NCI-H2081 (cell line): ENCODE measurements at places on chromosomes 1 and 21.

DNA sequence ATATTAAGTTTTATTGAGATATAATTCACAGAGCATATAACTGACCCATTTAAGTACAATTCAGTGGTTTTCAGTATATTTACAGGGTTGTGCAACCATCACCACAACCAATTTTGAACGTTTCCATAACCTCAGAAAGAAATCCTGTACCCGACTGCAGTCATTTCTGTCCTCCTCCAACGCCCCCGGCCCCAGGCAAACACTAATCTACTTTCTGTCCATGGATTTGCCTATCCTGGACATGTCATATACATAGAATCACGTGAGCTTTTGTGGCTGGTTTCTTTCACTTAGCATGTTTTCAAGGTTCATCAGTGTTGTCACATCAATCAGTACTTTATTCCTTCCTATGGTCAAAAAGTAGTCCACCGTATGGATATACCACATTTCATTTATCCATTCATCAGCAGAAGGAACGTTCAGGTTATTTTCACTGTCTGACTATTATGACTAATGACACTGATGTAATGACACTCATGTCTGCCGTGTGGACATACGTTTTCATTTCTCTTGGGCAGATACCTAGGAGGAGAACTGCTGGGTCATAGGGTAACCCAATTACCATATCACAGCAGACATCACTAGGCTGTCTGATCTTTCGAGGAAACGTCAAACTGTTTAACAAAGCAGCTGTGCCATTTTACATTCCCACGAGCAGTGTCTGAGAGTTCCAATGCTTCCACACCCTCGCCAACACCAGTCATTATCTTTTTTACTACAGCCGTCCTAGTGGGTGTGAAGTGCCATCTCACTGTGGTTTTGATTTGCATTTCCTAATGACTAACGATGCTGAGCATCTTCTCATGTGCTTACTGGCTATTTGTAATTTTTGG lies 30.8 kb downstream of the MRPL37 start:
- no peak for DNase-seq

- DNase-seq: no peak
Observed at GRCh38 chr1:93542398-93542797, 94.5 kb downstream of the FNBP1L start.

DNA sequence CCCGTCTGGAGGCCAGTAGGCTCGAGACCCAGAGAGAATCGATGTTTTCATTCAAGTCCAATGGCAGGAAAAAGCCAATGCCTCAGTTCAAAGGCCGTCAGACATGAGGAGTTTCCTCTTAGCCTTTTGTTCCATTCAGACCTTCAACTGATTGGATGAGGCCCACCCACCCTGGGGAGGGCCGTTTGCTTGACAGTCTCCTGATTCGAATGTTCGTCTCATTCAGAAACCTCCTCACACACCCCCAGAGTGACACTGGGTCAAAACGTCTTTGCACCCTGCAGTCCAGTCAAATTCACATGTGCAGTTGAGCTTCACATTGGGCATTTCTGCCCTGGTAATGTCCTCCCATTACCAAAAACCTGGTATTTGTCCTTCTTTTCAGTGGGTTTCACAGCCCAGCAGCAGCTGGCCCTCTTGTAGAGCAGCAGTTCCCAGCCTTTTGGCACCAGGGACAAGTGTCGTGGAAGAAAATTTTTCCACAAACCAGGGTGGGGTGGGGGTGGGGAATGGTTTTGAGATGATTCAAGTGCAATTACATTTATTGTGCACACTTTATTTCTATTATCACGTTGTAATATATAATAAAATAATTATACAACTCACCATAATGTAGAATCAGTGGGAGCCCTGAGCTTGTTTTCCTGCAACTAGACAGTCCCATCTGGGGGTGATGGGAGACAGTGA lies 40.1 kb downstream of the RSPH1 start:
- DNase-seq: no peak

DNA sequence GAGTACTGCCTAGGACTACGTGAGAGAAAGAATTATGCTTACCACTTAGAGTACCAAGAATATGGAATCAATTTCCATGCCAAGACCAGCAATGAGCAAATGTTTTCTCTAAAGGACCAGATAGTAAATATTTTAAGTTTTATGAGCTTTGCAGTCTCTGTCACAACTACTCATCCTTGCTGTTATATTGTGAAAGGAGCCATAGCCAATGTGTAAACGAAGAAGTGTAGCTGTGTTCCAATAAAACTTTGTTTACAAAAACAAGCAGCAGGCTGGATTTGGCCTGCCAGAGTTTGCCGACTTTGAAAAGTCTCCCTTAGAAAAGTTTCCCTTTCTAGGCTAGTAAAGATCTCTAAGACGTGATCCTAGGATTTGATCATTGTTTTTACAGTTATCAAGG lies 128.8 kb downstream of the PDE4B start:
- no peak for DNase-seq

DNA sequence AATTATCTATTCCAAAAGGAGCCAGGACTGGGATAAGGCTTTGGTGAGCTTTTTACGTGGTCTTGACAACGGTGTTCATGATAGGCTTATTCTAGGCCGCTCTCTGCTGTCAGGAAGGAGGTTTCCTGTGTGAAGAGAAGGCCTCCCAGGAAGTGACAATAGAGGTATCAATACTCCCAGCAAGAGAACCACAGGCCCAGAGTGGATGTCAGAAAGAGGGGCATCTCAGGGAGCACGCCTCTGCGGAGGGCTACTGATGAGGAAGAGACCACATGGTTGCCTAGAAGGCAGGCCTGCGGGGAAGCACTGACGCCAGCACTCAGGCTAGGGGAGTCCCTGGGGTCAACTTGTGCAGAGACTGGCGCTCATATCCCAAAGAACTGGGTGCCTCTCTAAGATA lies 60.4 kb downstream of the ITPKB start:
- no peak for DNase-seq

DNA sequence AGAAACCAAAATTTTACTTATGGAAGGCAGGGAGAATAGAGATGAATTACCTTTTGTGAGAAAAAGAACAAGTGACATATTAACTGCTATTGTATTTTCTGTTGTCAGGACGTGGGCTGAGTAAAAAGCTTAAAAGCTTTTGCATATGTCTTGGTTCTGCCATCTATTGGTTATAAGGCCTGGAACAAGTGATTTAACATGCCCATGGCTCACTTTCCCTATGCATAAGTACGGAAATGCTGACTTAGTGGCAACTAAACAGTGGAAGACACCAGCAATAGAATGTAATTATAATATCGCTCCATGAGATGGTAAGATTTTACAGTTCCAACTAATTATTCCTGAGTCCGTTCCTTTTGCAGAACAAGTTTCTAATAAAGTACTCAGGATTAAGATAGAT lies 6.7 kb upstream of the CTSS start:
- no peak for DNase-seq

- DNase-seq: no peak
Observed at GRCh38 chr1:101301446-101302057, 64.7 kb downstream of the S1PR1 start.

DNA sequence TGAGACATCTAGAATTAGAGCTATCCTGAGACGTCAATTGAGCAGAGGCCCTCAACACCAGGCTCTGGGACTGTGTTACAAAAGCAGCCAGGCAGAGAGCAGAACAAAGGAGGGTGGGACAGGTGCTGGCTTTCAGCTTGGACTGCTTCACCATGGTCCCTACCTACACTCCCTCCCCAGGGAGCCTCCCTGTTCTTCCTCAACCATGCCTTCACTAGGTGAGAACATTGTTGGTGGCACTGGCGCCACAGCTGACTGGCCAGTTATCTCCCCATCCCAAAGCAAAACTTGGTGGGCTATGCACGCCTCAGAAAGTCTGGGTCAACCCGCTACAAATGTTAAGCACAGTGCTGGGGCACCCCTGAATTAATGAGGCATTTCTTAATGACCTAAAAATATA lies 87.8 kb downstream of the NMNAT2 start:
- no peak for DNase-seq

- no peak for DNase-seq
Observed at GRCh38 chr1:199029855-199030254, 391.0 kb downstream of the PTPRC start.

- DNase-seq: no peak
Observed at GRCh38 chr1:55951291-55951690, 628.1 kb downstream of the PLPP3 start.

- no peak for DNase-seq
Observed at GRCh38 chr1:85394130-85394529, 70.8 kb downstream of the DDAH1 start.

DNA sequence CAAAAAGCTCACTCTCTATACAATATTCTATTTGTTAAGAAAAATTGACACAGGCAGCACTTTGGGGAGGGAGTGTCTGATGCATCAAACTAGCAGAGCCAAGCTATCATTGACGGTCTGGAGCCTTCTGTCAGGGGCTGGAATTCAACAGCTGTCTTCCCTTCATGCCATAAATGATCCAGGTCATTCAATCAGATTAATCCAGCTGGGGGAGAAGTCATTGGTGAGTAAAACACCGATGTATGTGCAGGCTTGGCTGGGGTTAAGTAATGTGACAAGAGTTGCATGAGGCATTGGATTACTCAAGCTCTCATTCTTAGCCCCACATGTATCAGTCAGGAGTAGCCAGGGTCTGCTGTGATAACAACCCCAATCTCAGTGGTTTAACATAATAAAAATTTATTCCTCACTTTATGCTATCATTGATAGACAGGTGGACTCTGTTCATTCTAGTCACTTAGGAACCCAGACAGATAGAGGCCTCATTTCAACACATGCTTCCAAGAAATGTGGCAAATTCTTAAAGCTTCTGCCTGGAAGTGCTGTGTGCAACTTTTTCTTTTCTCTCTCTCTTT lies 118.1 kb upstream of the GADD45A start:
- no peak for DNase-seq

DNA sequence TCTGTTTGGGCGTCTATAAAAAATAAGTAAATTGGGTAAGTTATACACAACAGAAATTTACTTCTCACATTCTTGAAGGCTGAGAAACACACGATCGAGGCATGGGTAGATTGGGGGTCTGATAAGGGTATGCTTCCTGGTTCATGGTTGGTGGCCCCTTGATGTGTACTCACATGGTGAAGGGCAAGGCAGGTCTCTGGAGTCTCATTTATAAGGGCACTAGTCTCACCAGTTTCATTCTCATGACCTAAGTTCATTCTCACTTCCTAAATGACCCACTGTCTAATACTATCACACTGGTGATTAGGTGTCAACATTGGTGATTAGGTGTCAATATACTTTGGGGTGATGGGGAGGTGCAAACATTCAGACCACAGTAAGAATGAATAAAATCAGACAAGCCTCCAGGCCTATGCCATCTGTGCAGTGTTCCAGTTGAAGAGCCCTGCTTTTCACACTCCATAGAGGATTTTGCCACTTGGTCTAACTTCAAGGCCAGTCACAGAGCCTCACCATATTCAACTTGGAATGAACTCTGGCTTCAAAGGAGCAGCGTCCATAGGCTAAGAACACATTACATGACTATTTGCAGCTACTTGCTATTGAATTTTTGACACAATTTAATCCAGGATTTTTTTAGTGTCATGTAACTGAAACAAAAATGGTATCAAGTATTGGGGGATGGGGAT lies 2.5 kb upstream of the GBP4 start:
- no peak for DNase-seq

- peak; percentile 20 for DNase-seq
Observed at GRCh38 chr1:189708674-189709073, 769.0 kb downstream of the BRINP3 start.

GRCh38 chr1:11455967-11456570 lies 22.9 kb upstream of the DISP3 start:
- no peak for DNase-seq

DNA sequence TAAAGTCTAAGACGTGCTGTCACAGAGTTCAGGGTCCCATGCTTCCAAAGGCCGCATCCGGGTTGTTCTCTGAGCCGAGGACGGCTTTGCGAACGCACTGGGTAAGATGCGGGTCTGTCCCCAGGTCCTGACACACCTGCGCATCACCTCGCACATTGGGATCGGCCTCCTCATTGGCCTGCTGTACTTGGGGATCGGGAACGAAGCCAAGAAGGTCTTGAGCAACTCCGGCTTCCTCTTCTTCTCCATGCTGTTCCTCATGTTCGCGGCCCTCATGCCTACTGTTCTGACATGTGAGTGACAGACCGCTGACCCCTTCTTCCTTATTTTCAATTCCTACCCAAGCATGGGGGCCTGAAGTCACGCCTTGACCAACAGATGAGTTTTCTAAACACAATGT lies 25.3 kb downstream of the TFF3 start:
- DNase-seq: no peak

DNA sequence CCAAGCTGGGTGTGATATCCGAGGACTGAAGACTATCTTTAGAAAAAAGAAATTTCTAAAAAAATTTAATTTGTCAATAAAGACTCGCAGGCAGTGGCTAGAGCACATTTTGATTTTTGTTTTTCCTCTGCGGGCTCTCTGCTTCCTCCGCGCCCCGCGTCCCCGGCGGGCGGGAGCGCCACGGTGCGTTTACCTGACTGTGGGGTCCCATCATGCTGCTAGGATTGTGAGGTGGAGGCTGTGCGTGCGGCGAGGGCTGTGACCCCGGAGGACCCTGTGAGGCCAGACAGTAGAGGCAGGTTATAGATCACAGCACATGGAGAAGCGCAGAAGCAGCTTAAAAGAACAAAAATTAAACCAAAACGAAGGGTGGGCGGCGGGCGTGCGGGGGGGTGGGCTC lies 57.9 kb downstream of the MRPL37 start:
- no peak for DNase-seq

- no peak for DNase-seq
Observed at GRCh38 chr1:93661829-93662474, 19.7 kb downstream of the BCAR3 start.

- peak; percentile 67 for DNase-seq
Observed at GRCh38 chr1:224615861-224616755, at the start of gene CNIH3. Gene CNIH3, plus strand, starts transcription at chr1:224616317. Its CDS starts 858 bp downstream, at chr1:224617175.

DNA sequence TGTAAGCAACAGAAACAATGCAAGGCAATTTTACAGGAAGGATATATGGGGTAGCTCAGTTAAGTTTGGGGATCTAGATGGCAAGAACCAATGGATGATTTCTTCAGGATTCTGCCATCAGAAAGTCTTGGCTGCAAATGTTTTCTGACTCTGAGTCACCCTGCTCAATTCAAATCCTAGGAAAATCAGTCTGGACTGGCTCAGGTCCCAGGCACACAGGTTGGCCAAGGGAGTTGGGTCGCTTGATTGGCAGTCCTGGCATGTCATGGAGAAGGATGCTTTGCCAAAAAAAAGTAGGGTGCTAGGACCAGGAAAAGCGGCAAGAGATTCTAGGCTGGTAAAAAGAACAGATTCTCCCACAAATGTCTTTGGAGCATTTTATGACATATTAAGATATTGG lies 28.9 kb upstream of the S1PR1 start:
- DNase-seq: no peak

- no peak for DNase-seq
Observed at GRCh38 chr1:29303201-29304024, 67.1 kb downstream of the PTPRU start.

DNA sequence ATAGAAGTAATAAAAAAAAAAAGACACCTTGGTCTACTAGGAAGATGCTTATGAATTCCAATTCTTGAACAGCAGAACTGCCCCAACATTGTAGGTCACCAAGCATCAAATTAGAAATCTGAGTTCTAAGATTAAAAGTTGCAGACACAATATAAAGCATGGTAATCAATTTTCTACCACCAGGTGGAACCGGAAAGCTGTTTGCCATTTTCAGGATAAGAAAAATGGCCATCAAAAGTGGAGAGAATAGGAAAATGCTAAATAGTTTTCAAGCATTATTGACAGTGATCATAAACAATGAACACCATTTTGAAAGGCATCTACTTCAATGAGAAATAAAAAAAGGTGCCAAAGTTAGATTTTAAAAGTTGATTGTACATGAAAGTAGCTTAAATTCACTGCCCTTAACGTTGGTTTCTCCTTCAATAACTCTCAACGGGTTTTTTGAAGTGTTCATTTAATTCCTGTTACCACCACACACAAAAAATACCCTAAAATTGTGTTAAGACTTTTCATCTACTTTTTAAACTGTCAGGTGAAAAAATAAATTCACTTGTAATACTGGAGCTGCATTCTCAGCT lies 252.9 kb downstream of the KCNT2 start:
- peak; percentile 33 for DNase-seq
